Stimulated activated CD4-positive, alpha-beta T cell treated with anti-CD3 and anti-CD28 coated beads, Interleukin-1b, Interleukin-23, amount 100 ng/mL, for 1 hour (primary cell): ENCODE measurements at places on chromosomes 3 and 15.

GRCh38 chr3:174387736-174388135 is 471.4 kb upstream of the NAALADL2 start:
- DNase-seq, result no peak

DNA sequence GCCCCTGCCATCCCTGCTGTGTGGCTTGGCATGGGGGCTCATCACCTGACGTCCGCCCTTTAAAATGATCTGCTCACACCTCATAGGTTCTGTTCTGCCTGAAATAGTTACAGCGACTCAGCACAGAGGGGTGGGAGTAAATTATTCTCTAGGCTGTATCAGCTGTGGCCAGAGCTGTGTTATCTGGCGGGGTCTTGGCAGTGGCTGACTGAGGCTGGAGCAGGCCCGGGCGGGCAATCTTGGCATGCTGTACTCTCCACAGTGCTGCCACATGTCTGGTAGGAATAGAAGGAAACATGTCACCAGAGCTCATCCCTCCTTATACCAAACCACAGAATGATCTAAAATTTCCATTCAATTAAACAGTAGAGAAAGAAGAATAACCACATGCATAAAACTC is 499.9 kb upstream of the LMCD1 start:
- no peak for DNase-seq

- DNase-seq, result no peak
Observed at GRCh38 chr3:99250272-99250671, 348.8 kb upstream of the DCBLD2 start.

DNA sequence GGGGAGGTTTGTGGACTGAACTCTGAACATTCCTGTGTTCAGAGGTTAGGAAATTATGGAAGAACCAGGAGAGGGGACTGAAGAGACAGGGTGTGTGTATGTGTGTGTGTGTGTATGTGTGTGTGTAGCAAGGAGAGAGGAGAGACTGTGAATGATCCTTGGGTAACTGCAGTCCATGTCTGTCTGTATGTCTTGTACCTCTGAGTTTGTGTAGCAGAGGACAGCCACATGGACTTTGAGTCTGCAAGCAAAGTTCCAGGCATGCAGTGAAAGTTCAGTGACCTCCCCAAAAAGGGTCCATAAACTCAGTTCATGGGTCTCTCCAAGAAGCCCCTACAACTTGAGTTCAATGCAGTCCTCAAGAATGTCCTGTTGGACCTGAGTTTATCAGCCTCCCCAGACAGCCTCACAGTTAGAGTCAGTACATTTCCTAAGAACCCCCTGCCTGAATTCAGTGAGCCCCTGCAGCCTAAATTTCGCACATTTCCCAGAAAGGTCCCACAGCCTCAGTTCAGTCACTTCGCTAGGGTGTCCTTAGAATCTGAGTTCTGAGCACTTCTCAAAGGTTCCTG is 28.3 kb upstream of the HERC1 start:
- DNase-seq, result no peak

DNA sequence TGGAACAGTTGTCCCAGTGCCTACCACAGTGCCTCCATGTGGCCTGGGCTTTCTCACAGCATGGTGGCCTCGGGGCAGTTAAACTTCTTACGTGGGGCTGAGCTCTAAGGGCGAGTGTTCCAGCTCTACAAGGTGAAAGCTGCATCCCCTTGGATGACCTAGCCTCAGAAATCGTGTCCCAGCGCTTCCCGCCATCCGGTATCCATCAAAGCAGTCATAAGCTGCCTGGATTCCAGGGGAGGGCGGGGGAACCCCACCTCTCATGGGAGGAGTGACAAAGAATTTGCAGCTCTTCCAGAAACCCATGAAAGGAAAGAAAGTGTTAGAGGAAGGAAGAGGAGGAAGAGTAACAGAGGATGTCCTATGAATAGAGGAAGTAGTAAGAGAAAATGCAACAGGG is 45.8 kb upstream of the CCDC174 start:
- DNase-seq, result no peak

- DNase-seq, result no peak
Observed at GRCh38 chr15:96354731-96355567, 24.4 kb downstream of the NR2F2 start.

- DNase-seq, result no peak
Observed at GRCh38 chr15:52011711-52012144, 7.3 kb upstream of the MAPK6 start.

DNA sequence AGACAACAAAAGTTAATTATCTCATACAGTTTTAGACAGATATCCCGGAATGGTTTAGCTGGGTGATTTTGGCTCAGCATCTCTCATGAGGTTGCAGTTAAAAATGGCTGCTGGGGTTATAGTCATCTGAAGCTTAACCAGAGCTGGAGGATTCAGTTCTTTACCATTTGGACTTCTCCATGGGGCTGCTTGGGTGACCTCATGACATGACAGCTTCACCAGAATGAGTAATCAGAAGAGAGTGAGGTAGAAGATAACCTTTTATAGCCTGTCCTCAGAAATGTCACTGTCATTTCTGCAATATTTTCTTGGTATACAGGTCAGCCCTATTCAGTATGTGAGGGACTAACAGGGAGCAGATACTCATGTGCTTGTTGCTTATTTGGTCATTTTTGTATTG is 30.9 kb downstream of the TFG start:
- DNase-seq, result no peak

GRCh38 chr3:151690645-151691044 is 43.1 kb upstream of the AADACL2 start:
- no peak for DNase-seq

DNA sequence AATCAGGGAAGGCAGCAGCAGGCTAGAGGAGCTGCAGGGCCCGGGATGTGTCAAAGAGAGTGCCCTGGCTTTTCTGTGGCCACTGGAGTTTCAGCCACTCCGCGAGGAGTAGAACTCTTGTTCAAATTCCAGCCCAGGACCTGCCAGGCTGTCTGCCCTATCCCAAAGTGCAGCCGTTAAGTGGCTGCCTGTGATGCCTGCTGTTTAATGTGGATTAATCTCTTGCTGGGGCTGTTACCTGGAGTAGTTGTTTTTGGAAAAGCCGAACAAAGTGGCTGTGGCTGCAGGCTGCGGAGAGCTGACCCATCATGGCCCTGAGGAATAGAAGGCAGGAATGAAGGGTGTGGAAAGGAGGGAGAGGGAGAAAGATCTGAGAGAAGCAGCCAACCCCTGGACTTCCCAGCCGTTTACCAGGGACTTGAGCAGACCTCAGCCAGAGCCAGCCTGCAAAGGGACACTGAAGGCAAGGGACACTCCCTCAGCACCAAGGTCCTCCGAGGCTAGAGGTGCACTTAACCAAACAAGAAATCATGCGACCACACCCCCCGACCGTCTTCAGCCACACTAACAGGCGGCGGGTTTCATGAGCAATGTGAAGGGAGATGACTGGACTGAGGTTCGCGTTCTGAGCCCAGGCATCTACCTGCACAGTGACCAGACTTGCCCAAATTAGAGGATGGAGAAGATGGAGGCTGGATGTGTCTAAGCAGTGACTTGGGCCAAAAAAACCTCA is 4.7 kb downstream of the CDAN1 start:
- DNase-seq, result no peak

- DNase-seq, result no peak
Observed at GRCh38 chr3:145377301-145377700, 783.7 kb downstream of the PLOD2 start.

DNA sequence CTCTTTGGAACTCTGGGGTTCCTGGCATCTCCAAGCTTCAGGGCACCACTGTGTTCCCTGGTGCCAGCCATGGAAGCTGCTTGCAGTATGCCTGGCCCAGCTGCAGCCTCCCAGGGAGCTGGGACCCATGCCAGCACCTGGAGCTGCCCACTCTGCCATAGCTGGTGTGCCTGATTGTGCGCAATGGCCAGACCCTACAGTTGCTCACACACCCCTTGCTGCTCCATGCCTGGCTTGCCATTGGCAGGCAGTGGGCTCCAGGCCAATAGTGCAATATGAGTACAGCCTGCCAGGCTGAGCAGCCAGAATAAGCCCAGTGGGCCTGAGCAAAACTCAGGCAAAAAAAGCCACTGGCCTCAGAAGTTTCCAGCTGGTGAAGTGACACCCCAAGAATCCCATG is 43.8 kb upstream of the LRRFIP2 start:
- DNase-seq, result no peak

GRCh38 chr3:143975554-143976152 is 4.0 kb downstream of the DIPK2A start:
- no peak for DNase-seq
